ENCODE measurements at places on chromosomes 2 and 18.

- DNase-seq: no peak
Measured at GRCh38 chr18:27685807-27686412, 491.0 kb downstream of the CDH2 start.

DNA sequence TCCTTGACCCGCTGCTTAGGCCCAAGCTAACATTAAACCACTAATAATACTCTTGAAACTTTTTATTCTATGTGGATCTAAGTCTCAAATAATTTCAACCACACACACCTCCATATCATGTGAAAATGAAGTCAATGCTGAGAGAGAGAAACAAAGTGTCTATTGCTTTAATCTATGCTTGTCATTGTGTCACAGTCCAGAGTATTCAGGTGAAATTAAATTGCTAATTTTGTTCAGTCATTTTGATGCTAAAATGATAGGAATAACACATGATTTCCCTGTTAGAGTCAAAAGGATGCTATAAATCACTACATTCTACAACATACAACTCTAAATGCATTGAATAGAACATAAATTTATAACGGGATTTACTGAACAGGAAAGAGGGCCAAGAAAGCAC lies 195.4 kb downstream of the ERBB4 start:
- no peak for DNase-seq

DNA sequence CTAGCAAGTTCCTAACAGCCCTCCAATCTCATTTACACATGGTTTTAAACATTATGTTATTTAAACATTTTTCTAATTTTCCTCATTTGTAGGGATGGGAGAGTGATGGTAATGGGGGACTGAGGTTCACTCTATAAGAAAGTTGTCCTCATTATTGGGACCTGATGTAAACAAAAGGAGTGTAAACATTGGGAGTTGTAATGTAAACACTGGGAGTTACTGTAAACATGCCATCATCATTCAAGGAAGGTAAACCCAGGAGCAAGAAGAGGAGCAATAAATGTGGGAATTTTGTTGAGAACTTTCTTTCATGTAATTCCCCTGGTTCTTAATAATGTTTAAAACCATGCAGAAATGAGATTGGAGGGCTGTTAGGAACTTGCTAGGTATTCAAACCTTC lies 17.8 kb downstream of the RFTN2 start:
- DNase-seq: no peak

- DNase-seq: no peak
Measured at GRCh38 chr2:42010743-42011298, 37.0 kb upstream of the PKDCC start.

GRCh38 chr2:217743966-217744761 lies 258.6 kb downstream of the TNS1 start:
- no peak for DNase-seq

Data from stimulated activated CD4-positive, alpha-beta T cell treated with anti-CD3 and anti-CD28 coated beads, Interleukin-1b, Interleukin-23, amount 100 ng/mL, for 48 hours (primary cell).